ENCODE measurements at places on chromosomes 6 and 20.

DNA sequence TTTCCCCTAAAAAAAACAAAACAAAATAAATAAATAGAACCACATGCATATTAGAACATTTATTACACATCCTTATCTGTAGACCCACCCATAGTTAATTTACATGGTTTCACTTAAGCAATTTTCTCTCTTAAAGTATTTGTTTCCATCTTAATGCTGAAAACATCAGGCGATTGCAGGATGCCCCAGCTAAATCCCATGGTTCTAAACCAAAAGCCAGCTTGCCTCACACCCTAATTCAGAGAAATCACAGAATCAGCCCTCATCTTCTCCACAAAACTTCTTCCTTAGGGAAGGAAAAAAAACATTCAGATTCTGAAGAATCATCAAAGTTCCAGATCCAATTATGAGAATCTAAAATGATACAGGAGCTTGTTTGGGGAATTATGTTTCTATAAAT, 67.6 kb upstream of the MTHFD1L start:
- no peak for DNase-seq

DNA sequence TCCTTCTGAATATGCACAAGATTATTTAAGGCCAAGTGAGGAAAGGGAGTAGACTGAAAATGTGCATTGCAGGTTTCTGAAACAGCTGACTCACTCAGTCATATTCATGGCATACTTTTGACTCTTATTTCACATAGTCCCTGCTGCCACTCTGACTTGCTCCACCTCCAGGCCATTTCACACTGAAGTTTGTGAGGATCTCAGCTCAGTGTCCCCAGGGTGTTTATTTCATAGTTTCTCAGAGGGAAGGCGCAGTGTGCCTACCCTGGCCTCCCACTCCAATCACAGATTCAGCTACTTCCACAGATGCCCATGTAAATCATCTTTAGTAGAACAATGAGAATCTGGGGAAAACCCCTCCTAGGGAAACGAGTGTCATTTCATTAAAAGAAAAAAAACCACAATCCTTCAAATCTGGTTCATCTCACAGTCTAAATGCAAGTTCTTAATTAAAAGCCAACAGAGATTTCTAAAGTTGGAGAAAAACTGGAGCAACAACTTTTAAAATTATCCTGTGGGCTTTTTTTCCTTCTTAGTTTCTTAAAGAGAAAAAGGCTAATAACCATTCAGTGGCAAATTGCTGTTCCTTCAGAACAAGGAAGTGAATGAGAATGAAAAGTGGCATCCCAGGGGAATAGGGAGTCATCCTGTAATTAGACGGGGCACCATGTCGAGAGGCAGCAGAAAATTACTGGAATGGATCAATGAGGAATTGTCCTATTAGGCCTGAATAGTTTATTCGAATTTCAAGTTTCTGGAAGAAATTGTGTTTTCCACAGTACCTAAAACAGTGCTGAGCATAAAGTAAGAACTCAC, 133.6 kb downstream of the TFAP2B start:
- DNase-seq, result no peak

- no peak for DNase-seq
Observed at GRCh38 chr6:135128268-135128914, 52.7 kb upstream of the MYB start.

- no peak for DNase-seq
Observed at GRCh38 chr20:37984018-37984785, 49.1 kb downstream of the TTI1 start.

- DNase-seq, result no peak
Observed at GRCh38 chr6:1049900-1050299, 262.0 kb upstream of the FOXQ1 start.

DNA sequence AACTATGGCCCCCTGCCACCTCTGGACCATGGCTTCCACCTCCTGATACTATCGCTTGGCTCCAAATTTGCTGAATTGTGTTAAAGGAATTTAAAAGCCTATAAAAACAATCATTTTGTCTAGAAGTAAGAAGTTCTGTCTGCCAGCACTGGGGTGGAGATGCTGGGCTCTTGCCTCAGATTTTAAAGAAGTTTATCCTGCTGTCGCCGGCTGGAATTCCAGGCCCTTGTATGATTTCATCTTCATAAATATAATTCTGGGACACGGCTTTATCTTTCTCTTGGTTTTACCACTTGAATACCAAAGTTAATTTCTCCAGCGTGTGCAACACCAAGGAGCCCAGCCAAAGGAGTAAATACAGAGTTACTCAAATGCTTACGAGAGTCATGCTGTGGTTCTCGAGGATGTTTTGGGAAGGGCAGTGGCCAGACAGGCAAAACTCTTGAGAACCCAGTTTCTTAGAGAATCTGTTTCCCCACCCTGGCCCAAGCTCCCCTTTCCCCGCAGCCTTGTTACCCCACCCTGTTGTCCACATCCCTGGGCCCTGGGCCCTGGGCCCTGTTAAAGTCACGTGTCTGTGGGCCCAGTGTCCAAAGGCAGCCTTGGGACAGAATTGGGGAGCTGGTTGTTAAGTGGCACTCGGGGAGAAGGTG, 31.9 kb downstream of the C6orf89 start:
- no peak for DNase-seq

Measured in inflammatory macrophage treated with lipopolysaccharide for 1 hour (primary cell).